Esophagus muscularis mucosa (tissue), 4 donors: ENCODE measurements at places on chromosomes 12 and 14. TPM values are rescaled to one million over a fixed set of nuclear protein-coding genes. Genes with fewer than 3 reads are reported as not detected.

DNA sequence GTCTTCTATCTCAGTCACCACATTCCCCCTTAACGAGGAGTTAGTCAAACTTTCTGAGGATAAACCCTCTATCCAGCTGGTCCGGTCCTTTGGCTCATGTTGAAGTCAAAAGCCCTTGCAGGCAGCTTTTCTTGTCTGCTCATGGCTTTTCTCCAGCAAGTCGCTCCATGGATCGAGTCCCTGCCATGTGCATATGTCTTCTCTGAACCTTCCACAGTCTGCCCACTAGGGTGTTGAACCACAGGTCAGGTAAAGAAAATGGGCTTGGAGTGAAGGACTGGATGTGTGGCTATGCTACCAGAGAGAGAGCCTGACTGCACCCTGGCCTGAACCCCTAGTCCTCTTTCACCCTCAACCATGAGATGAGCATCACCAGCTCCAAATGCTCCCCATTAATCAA lies 22.8 kb downstream of the C14orf132 start:
- no peak for DNase-seq

DNA sequence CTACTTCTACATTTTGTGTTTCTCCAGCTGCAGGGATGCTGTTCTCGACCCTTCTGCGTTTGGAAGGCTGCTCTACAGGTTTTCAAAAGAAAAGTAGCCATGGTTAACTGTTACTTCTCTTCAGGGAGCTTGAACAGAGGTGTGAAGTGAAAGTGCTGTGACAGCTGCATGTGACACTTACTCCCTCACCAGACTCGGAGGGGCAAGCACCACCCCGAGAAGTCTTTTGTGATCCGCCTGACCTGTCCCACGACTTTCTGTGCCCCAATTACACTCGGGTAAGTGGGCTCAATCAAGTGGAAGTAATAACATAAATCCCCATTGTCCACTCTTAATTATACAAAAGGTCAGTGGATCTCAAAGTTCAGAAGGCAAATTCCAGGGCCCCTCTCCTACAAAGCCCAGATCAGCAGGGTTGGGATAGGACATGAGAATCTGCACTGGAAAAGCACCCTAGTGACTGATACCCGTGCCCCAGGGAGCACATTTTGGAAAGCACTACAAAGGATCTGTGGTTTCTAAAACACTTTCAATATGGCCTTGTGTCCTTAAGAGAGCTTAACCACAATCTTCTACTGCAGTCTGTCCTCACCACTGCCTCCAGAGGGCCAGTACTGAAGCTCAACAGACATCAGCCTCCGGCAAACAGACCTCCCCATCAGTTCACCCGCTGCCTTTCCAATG lies 11.5 kb downstream of the FICD start:
- no peak for DNase-seq

GRCh38 chr12:4265280-4265679 lies 8.3 kb upstream of the CCND2 start:
- DNase-seq = no peak

DNA sequence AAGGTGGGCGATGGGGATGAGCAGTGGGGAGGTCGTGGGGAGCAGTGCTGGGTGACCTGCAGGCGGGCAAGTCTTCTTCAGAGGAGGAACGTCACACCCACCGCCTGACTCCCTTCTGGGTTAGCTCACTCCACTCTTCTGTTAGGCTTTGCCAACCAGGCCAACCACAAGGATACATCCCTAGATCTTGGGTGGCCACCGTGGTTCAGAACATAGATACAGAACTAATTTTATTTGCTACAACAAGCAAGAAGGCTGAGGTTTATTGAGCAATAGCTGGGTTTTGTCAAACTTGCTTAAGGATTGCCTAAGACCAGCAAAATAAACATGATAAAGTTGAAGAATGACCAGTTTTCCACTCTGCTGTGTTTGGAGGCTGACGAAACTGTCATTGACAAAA lies 109.4 kb downstream of the DACT1 start:
- DNase-seq = no peak

SPX gene
- 0.40 TPM for total RNA-seq

TDRD9 gene
- total RNA-seq = 3.2 TPM

DNA sequence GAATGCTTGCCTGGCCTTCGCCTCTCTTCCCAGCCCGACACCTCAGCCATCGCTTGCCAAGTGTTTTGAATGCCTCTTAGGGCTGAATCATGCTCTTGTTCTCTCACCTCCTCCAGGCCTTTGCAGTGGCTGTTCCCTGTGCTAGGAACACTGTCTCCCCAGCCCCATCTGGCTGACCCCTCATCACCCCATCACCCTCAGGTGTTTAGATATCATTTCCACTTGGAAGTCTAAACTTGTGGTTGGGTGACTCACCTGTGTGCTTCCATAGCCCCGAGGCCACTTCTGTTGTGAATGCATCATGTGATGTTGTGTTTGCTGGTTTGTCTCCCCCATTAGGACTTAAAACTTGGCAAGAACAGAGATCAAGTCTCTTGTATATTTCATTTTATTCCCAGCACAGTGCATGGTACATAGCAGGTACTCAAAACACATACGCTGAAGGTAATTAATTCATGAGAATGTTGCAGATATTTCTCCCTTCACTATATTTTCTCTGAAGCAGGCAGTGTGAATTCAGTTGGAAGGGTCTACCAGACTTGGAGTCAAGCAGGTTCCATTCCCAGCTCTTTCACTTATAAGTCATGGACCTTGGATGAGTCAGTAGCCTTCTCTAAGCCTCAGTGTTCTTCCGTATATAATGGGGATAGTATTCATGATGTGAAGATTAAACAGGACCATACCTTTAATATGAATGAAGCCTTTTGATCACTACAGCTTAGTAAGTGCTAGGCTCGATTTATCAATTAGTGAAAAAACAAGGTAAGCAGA lies 67.8 kb downstream of the HRK start:
- no peak for DNase-seq

- DNase-seq = no peak
Measured at GRCh38 chr14:45261209-45261608, 8.2 kb upstream of the MIS18BP1 start.

KRT74 gene
- not detected for total RNA-seq

MYL2 gene
- not detected for total RNA-seq

- no peak for DNase-seq
Measured at GRCh38 chr14:31543969-31544799, 17.0 kb upstream of the NUBPL start.

KRT86 gene
- 0.29 TPM for total RNA-seq

DNA sequence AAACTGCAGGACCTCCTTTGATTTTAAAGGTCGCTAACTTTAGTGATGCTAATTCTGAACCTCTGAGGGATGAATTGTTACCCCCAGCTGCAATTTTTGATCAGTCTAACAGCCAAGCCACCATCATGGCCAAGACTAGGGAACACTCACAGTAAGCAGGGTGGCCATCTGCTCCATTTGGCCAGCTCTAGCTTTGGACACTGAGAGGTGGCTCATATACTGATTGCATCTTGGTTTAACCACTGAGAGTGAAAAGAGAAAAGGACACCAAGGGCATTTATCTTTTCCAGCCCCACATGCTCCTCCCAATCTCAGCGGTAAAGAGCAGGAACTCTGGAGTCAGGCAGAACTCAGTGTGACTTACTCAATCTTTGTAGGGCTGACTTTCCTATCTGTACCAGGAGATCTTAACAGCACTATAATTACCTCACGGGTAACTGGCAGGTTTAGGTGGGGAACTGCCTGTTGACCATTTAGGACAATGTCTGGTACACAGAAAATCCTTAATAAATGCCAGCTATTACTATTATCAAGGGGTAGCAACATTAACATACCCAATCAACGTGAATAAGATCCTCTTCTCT lies 6.2 kb downstream of the LPCAT3 start:
- DNase-seq = no peak

DNA sequence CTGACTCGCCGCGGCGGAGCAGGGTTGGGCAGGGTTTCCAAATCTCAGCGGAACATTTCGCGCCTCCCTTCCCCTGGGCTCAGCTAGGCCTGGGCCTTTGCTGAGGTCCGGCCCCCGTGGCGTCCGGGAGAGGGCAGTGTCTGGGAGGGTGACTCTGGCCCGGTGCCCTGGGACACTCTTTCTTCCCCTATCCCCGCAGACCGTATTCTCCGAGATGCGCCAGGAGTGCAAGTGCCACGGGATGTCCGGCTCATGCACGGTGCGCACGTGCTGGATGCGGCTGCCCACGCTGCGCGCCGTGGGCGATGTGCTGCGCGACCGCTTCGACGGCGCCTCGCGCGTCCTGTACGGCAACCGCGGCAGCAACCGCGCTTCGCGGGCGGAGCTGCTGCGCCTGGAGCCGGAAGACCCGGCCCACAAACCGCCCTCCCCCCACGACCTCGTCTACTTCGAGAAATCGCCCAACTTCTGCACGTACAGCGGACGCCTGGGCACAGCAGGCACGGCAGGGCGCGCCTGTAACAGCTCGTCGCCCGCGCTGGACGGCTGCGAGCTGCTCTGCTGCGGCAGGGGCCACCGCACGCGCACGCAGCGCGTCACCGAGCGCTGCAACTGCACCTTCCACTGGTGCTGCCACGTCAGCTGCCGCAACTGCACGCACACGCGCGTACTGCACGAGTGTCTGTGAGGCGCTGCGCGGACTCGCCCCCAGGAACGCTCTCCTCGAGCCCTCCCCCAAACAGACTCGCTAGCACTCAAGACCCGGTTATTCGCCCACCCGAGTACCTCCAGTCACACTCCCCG lies 3.0 kb downstream of the WNT1 start:
- DNase-seq = no peak

GRCh38 chr14:59897757-59898383 lies 22.1 kb upstream of the LRRC9 start:
- no peak for DNase-seq

GRCh38 chr12:132066345-132066685 lies 77.8 kb downstream of the DDX51 start:
- DNase-seq = no peak

HPD gene
- total RNA-seq = 1.7 TPM

DNA sequence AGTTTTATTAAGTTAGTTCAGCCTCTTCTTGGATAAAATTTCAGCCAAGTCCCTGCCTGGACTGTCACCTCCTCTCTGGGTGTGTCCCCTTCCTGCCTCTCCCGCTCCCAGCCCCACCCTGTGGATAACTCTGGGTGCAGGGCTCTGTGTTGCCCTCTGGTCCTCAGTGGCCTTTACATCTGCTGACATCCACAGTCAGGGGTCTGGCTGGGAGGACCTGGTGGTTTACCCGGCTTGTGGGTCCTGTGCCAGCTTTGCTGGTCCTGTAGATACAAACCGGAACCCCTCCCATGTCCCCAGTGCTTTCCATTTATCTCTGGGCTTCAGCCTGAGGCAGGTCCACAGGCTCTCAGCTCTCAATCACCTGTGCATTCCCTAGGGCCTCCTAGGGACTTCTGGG lies 28.9 kb upstream of the PLEKHG3 start:
- no peak for DNase-seq

HELB gene
- 5.0 TPM for total RNA-seq

NFATC4 gene
- total RNA-seq = 39.9 TPM

DNA sequence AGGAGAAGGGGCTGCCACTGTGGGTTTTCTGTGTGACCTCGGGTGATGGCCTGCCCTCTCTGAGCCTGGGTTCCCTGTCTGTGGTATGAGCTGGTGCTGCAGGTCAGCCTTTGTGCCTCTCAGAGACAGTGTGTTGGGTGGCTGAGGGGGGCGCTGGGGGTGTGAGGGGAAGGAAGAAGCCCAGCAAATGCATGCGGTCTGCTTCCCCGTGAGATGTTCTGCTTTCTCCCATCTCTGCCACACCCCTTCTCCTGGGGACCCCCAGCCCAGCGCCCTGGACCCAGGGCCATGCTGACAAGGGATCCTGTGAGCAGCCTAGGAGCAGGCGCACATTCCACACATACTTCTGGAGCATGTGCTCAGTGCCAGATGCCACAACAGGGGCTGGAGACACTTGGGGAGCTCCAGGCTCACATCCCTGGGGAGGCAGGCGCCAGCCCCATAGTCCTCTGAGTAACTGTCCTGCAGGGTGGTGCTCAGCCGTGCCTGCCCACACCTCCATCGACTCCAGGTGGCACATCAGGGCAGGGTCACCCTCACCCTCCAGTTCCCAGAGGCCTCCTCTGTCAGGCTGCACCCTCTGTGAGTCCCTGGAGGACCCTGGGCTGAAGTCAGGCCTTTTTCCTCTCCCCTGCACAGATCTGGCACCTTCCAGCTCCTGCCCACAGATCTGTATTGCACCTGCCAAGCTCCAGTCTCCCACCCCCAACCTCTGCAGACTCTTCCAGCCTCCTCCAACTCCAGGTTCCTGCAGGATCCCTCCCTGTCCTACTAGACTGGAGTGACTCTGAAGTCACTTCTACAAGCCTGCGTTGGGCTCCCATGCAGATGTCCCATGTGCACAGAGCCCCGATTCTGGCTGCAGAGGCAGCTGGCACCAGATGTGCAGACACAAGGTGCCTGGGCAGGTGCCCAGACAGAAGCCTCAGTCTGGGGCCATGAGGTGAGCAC lies 205.6 kb downstream of the KIF26A start:
- no peak for DNase-seq

NPAS3 gene
- total RNA-seq = 5.8 TPM

DNA sequence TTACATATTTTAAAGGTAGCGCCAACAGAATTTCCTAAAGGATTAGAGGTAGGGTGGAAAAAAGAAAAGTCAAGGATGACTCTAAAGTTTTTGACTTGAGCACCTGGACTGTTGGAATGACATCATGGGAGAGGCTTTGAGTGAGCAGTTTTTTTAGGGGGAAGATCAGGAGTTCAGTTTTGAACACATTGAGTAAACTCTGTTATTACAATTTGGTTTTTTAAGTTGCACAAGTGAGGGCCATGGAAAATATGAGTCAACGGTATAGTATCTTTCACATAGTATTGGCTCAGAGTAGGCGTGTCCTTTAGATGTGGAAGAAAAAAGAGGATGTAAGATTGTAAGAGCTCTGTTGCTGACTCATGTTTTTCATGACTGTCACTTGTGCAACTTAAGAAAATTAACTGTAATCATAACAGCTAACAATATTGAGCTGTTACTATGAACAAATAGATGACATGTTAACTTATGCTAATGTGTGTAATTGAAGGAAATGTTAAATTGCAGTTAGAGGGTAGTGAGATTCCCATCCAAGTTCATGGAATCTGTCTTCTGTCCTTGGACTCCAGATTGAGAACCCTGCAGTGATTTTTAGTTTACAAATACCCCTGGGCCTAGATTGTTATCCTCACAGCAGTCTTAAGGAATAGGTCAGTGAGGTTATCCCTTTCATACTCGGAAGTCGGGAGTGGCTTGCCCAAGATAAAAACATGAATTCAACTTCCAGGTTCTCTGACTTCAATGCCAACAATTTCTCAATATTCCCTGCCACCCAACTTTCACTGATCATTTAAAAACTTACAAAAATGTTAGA lies 48.2 kb upstream of the ATP2B1 start:
- DNase-seq = no peak

DNA sequence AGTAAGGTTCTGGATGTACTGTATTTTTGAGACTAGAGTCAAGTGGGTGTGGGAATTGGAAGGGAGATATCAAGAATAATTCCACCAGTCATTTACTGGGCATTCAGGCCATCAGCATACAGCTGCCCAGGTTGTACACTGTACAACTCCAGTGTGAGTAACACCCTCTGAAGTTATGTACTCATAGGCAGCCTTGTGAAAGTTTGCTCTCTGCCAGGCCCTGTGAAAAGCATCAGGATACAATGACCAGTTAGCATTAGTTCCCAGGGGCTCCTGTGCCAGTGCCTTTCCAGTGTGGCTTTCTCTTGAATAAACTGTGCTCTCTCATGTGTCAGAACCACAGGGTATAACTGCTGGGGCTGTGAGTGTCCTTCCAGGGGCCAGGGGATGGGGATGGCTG lies 89.7 kb downstream of the LGMN start:
- no peak for DNase-seq
